Right forelimb (tissue), 1 donor: ENCODE measurements at places on chromosomes 13 and 19.

- DNase-seq, result no peak
These were observed 62.4 kb upstream of the C1QTNF9 start for GRCh38 chr13:24247016-24247415.

DNA sequence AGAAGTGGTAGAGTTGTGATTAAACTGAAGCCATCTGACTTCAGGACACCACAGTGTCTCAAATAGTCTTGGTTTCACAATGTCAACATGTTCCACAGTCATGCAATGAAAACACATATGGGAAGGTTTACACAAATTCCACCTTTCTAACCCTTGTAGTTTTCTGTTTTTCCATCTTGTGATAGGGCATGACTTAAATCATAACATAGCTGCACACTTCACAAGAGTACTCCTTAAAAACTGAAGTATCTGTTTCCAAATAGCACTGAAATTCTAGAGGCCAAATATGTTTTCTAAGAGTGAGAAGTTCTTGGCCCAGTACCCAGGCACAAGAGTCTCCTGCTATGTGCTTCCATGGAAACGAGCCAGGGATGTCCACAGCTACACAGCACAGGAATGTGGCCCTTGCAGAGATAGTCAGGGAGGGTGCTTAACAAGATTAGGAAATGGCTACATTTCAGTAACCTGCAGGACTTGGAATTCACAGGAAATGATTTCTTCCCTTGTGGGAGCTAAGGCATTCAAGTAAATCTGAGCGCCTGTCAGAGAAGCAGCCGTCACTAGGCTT, 269.1 kb downstream of the NDFIP2 start:
- DNase-seq, result peak; percentile 61

GRCh38 chr13:109412283-109412901, 374.0 kb downstream of the IRS2 start:
- DNase-seq, result peak; percentile 79

- DNase-seq, result no peak
These were observed 17.9 kb downstream of the DEDD2 start for GRCh38 chr19:42199440-42200115.
